ENCODE measurements at places on chromosomes 7 and 10.

DNA sequence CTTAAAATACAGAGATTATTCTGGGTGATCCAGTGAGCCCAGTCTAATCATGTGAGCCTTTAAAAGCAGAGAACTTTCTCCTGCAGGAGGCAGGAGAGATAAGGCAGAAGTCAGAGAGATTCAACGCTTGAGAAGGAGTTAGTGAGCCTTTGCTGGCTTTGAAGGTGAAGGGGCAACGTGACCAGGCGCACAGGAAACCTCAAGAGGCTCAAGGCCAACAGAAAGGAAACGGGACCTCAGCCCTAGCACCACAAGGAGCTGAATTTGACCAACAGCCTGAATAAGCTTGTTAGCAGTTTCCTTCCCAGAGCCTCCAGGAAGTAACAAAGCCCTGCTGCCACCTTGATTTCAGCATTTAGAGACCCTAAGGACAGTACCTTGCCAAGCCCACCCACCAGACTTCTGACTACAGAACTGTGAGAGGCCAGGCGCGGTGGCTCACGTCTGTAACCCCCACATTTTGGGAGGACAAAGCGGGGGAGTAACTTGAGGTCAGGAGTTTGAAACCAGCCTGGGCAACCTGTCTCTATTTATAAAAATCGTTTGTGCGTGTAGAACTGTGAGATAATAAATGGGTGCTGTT lies 87.3 kb upstream of the KAT6B start:
- peak; percentile 64 for DNase-seq

- DNase-seq: no peak
These were observed 21.7 kb upstream of the SEC61A2 start for GRCh38 chr10:12107781-12108180.

DNA sequence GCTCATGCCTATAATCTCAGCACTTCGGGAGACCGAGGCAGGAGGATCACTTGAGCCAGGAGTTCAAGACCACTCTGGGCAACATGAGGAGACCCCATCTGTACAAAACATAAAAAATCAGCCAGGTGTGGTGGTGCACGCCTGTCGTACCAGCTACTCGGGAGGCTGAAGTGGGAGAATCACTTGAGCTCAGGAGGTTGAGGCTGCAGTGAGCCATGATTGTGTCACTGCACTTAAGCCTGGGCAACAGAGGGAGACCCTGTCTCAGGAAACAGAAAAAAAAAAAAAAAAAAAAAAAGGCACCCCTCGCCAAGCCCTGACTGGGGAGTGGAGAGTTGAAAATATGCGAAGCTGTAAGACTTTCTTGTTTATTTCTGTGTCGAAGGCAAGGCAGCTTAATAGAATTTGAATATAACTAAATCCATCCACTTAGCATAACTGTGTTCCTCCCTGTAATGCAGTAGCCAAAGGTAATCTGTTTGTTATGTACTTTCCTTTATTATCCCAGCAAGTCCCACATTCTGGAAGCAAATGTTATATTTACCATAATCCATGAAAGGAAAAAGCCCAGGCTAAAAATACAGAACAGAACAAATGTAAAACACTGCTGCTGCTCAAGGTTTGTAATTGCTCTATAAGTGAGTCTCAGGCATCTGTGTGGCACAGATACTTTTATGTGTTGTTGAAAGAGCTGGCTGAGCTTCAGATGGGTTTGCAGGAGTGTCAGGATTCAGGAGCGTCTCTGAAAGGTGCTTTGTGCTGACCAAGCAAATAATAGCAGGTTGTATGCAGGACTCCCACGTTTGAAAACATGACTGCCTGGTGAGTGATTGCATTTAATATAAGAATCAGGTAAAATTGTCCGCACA lies 127.2 kb downstream of the CELF2 start:
- DNase-seq: no peak

DNA sequence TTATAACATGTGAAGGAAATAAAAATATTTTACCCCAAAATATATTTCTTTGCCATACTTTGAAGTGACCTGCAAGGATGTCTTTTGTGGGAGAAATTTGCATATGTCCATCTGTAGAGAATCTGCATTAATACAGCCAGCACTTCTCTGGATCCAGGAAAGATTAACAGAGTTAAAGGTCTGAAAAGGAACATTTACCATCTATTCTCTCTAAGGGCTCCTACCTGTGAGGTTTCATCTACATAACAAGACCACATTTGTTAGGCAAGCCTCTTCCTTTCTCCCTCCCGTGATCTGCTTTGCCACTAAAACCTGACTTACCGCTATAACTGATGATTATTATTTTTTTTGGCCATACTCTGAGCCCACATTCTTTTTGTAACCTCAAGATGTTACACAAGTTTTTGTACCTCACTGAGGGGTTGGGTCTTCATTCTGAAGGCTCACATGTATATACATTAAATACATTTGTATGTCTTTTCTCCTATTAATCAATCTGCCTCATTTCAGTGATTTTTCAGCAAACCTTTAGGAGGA lies 129.4 kb downstream of the AKR1D1 start:
- no peak for DNase-seq

- DNase-seq: no peak
These were observed 87.8 kb downstream of the NRCAM start for GRCh38 chr7:108368466-108368865.

DNA sequence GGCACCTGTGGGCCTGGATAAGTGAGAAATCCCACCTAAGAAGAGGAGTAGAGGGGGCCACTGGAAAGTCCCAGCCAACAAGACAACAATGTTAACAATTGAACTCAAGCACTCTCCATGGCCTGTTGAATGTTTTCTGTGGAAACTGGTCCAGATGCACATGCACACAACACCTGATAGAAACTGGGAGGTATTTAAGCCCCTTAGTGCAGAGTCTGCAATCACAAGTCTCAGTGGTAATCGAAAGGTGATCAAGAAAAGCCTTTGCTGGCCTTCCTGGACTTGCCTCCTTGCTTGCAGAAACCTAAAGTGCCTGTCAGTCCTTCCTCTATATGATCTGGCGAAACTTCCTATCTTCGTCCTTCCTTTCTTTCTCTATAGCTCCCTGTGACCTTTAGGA lies 30.6 kb upstream of the HNRNPH3 start:
- no peak for DNase-seq

All from GM10248 (cell line).